ENCODE measurements at places on chromosomes 12 and 14. TPM values are rescaled to one million over a fixed set of nuclear protein-coding genes. Genes with fewer than 3 reads are reported as not detected.

The KRT75 gene
- not detected for polyA plus RNA-seq

The ADAMTS20 gene
- 0.76 TPM for polyA plus RNA-seq

DNA sequence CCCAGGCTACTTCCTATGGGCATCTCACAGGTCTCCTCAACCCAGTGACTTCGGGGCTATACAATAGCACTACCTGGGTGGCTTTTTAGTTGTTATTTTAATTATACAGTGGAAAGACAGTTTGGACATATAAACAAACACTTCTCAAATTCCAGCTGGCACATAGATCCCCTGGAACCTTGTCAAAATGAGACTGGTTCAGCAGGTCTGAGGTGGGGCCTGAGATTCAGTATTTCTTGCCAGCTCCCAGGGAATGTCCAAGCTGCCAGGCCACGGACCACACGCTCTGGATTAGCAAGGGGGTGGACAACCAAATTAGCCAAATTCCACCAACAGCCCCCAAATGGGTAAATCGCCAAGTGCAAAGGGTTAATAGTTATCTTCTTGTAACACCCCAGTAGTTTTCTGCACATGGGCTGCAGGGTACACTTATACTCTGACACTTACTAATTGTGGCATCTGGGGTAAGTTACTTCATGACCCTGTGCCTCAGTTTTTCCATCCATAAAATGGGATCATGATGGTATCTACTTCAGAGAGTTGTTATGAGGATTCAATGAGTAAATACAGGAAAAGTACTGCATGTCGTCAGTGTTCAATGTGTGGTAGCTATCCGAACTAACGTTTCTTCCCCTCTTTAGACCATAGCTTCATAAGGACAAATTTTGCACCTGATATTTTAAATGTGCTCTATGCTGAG, 789.4 kb upstream of the TBX3 start:
- DNase-seq, result no peak

GRCh38 chr14:22185191-22185590, 403.8 kb downstream of the DAD1 start:
- DNase-seq, result no peak

GRCh38 chr12:51926718-51927117, 19.4 kb downstream of the ACVRL1 start:
- no peak for DNase-seq

- no peak for DNase-seq
Observed at GRCh38 chr12:96220902-96221301, 26.7 kb downstream of the ELK3 start.

DNA sequence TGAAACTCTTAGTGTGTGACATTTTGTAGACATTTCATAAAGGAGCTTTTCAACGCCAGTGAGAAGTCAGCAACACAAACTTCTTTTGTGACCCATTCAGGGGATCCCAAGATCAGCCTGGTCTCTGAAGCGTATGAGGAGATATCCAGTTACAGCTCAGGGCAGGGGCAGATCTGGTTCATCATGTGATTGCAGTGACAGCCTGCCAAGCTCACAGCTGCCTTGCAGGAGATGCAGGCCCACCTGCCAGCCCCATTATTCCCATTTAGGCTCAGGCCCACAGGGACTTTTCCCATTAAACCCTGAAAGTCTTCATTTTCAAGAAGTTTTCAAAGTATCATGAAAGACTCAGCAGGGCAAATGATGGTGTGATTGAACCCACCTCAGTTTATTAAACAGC, 38.3 kb downstream of the SRGAP1 start:
- DNase-seq, result peak; percentile 37

DNA sequence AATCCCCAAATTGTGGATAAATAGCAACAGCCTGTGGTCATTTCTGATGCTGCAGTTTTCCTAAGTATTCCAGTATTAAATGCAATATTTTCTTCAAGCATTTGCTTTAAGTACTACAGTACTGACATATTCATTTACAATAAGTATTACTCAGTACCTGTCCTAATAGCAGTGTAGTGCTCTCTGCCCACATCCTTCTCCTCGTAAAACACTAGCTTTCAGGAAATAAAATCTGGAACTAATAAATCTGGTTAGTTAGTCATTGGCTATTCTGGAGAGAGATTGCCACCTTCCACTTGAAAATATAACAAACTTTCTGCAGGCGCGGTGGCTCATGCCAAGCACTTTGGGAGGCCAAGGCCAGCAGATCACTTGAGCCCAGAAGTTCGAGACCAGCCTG, 441.5 kb downstream of the PRKD1 start:
- no peak for DNase-seq

GRCh38 chr12:615620-616019, 47.6 kb downstream of the NINJ2 start:
- DNase-seq, result no peak

GRCh38 chr12:111792155-111792855, 25.6 kb downstream of the ALDH2 start:
- DNase-seq, result no peak

- no peak for DNase-seq
Observed at GRCh38 chr14:51663783-51664326, 12.1 kb downstream of the FRMD6 start.

DNA sequence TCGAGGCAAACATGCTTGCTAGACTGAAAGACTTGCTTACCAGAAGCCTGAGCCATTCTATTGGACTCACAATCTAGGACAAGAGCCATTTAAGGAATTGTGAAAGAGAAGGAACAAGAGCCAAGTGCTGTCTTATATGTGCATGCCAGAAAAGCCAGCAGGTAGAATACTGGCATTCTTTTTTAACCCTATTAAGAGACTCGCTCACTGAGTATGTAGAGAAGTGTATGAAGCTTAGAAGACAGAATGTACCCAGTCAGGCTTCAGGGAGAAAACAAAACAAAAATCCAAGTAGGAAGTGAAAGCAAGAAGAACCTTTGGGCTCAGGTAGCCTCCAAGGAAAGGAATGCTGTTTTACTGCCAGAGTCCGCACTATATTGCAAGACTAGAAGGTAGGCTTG, 65.9 kb downstream of the DCAF5 start:
- DNase-seq, result no peak

GRCh38 chr12:27550653-27550975, 26.6 kb downstream of the PPFIBP1 start:
- DNase-seq, result no peak

DNA sequence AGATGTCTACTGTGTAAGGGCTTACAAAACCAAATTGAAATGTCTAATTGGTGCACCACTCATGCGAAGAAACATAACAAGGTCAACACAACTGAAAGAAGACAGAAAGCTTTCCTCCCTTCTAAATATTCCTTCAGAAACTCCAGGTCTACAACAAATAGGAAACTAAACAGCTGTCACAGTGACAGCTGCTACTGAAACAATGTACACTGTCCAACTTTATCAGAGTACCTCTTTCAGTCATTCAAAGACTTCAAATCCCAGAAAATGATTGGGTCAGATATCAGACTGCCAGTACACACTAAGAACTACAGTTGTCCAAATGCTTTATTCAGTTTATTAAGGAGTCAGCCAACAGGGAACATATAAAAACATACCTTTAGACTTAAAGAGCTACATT, 35.2 kb downstream of the CEP128 start:
- DNase-seq, result no peak

GRCh38 chr12:9331218-9331626, 123.0 kb upstream of the PZP start:
- no peak for DNase-seq
